ENCODE measurements at places on chromosomes 11 and 22.

- DNase-seq: peak; percentile 59
These were observed 13.9 kb downstream of the SLC35E4 start for GRCh38 chr22:30649430-30650007.

DNA sequence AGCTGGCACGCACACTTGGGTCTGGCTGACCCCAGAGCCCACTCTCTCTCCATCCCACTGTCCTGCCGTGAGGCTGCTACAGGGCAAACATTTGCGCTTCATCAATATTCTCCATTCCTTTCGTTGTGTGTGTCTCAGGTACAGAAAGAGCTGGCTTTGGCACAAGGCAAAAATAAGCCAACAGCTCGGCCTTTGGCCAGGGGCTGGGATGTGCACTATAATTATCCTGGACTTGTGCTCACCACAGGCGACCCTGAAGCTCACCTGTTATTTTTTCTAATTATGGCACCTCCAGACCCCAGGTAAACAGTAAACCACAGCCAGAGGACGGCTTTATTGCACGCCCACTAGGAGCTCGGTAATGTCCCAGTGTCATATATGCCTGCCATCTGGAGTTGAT is 10.9 kb downstream of the ZMAT5 start:
- DNase-seq: no peak

GRCh38 chr11:11189506-11189905 is 163.5 kb downstream of the CSNK2A3 start:
- no peak for DNase-seq

- DNase-seq: no peak
These were observed 83.3 kb downstream of the ATG16L2 start for GRCh38 chr11:72897506-72897905.

- DNase-seq: no peak
These were observed 16.3 kb upstream of the CYP2R1 start for GRCh38 chr11:14908214-14908880.

DNA sequence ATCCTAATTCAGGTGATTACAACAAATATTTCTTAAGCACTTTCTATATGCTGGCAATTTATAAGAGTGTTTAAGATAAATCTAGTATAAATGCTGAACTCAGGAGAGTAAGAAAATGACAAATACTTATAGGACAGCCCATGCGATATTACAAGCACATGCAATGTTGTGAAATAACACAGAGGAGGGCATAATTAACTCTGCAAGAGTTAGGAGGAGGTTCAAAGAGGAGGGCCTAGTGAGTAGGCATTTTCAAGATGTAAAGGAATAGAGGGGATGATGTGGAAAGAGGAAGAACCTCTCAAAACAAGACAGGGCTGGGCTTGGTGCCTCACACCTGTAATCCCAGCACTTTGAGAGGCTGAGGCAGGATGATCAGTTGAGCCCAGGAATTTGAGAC is 37.1 kb upstream of the IL17RA start:
- no peak for DNase-seq

GRCh38 chr11:33731723-33732531 is 4.3 kb downstream of the CD59 start:
- no peak for DNase-seq

DNA sequence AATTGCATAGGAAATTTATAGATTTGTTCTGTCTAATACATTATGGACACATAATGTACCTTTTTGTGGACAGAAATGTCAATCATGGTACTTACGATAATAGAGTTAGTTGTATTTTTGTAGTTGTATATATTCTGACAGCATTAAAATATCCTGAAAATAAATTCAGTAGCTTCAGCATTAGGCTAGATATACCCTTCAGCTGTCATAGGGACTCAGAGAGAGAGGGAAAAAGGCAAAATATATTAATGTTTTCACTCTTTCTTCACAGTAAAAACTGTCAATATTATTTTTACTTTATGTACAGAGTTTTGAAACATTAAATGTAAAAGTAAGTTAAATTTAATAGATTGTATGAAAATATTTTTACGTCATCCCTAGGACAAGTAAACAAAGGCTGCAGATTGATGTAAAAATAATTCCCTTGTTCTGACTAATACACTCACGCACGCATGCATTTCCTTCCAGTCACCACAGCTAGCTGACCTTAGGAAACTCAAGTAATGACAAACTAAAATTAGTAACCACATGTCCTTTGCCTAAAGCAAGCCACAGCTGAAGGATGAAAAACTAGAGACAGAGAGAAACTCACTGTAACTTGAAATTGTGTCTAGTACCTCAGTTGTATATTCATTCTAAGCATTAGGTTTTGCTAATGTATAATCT is 104.7 kb upstream of the CARD18 start:
- peak; percentile 21 for DNase-seq

DNA sequence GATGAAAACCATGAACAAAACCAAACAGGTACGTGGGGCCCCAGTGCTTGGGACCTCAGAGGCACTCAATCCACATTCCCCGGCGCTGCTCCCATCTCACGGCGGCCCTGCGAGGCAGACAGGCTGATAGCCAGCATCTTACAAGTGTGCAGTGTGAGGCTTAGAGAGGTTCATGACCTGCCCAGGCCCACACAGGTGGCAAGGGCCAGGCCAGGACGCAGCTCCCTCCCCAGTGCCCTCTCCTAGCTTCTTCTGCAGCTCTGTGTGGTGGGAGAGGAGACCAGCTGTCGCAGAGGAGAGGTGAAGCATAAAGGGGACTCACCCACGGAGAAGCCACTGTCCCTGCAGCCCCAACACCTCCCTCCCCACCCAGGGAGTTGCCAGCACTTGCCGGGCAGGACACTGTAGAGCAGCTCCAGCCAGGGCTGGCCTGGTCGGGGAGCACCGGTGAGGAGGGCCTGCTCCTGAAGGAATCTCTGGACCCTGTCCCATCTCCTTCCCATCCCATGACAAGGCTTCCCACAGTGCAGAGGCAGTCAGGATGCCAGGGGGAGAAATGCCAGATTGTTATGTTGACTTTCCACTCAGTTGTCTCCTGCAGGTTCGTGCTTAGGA is 92.4 kb upstream of the TMEM45B start:
- DNase-seq: no peak

DNA sequence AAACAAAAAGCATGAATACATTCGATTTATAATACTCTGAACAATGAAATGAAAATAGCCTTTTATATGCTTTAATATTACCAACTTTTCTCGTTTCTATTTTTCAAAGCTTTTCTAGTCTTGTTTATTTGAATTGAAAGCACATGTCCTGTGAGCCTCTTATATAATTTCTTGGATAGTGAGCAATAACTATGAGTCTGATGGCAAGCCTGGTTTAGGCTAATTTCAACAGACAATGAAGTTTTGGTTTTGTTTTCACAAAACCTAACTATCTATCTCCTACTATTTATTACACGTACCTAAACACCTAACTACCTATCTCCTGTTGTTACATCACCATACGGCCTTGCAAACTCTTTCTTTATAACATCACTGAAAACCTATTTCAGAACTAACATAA is 29.2 kb upstream of the CEP126 start:
- no peak for DNase-seq

- DNase-seq: no peak
These were observed 43.4 kb downstream of the PKNOX2 start for GRCh38 chr11:125207866-125208425.

GRCh38 chr11:14350215-14350614 is 8.8 kb downstream of the RRAS2 start:
- no peak for DNase-seq

DNA sequence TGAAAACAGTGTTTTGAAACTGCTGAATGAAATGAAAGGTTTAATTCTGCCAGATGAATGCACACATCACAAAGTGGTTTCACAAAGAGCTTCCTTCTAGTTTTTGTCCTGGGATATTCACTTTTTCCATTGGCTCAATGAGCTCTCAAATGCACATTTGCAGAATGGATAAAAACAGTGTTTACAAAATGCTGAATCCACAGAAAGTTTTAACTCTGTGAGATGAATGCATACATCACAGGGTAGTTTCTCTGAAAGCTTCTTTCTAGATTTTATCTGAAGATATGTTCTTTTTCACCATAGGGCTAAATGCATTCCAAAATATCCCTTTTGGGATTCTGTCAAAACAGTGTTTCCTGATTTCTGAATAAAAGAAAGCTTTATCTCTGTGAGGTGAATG is 237.6 kb downstream of the OR4A5 start:
- DNase-seq: no peak

GRCh38 chr11:102727890-102728289 is 3.1 kb upstream of the MMP8 start:
- no peak for DNase-seq

DNA sequence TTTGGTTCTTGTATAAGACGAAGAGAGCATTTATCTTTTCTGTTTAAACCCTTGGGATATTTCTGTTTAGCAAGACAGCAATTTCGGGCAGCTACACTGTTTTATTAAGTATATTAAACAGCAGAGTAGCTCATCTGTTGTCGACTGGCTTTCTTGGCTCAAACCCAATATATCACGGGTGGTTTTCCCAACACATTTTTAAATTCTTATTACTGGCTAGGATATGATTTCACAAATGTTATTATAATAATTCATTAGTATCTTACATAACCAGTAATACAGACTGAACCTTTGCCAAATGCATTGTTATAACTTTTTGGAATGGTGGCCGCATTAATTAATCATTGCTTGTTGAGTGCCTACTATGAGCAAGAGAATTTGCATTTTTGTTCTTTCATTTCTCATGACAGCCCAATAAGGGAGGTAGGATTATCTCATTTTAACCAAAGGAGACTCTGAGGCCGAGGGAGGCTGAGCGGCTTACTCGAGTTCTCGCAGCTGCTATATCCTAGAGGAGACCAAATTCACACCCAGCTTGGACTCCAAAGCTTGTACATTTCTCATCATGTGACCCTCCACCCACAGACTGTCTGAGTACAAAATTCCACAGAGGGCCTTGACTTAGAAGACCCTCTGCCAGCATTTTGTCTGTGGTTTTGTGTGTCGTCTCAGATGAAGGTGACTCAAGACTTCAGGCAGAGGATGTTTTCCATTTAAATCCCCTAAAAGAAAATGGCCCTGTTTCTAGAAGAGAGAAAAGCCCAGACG is 304.9 kb downstream of the NTM start:
- no peak for DNase-seq

DNA sequence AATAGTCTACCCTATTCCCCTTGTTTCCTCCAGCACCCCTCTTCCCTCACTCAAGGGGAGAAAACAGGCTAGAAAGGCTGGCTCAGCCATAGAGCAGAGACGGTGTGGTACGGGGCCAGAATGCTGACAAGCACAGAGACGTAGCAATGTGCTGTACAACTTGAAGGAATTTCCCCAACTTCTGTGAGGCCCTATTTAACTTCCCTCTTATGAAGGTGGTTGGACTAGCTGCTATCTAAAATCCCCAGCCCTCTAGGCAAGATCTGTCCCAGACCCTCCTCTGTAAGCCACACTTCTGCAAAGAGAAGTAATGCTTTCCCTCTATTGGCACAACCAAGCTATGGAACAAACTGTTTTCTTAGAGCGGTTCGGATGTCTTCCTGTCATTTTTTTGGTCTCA is 37.8 kb downstream of the PLEKHA7 start:
- no peak for DNase-seq

GRCh38 chr22:25048659-25049647 is 96.4 kb downstream of the KIAA1671 start:
- DNase-seq: peak; percentile 83

GRCh38 chr22:47237890-47238480 is 475.5 kb downstream of the TBC1D22A start:
- DNase-seq: no peak

DNA sequence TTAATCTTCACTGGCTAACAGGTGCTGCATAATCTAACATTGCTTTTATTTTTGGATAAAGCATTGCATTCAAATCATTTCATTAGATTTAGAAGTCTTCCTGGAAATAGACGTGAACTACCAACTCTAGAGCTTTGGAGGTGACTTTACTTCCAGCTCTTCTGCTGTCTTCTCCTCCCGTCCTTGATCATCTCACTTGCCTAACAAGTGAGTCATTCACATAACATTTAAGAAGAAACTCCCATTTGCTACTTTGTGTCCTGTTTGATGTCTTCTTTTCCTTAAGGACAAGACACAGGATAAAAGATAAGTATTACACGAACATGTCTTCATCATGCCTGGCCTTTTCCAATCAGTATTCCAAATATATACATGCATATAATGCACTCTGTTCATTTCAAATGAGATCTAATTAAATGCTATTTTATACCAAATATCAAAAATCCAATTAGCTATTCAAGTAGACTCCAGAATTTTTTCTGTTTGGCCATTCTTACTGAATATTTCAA is 88.3 kb downstream of the BDNF start:
- DNase-seq: no peak
